ENCODE measurements at places on chromosomes 12 and 14. TPM values are rescaled to one million over a fixed set of nuclear protein-coding genes. Genes with fewer than 3 reads are reported as not detected.

DNA sequence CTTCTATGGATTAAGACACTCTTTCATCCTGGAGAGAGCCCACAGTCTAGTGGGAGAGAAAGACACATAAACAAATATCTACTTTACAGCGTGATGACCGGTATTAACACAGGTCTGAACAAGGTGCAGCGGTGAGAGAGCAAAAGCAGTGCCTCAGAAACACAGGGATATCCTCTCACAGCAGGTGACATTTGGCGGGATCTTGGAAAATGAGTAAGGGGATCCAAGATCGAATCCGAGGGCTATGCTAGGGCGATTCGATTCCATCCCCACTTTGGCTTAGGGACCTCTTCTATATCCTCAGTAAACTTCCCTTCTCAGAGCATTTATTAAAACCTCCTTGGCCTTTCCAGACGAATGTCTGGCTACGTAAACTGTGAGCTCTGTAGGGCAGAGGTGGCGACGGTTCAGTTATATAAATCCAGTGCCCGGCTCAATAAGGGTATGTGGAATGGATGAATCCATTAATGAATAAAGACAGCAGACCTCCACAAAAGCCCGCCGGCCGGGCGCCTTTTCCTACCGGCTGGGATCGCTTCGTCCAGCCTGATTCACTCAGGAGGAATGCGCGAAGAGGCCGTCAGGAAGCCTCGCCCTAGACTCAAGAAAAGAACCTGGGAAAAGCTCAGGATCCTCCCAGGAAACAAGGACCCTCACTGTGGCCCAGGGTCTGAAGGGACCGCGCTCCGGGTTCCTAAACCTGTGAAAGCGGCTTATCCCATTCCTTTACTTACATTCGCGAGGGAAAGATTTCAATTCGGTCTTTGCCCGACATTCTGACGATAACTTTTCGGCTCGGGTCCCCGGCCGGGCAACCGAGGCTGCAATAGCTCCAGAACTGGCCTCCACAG lies 455 bp downstream of the ATP6V1D start:
- H3K4me3 ChIP-seq = peak overlapping the region; percentile 99
- no peaks in the 10 kb centered on the region for H3K27me3 ChIP-seq
- no peak for DNase-seq
- H3K4me1 ChIP-seq = peaks cover 60% of the 10 kb centered on the region
- H3K27ac ChIP-seq = peak overlapping the region; percentile 93

DNA sequence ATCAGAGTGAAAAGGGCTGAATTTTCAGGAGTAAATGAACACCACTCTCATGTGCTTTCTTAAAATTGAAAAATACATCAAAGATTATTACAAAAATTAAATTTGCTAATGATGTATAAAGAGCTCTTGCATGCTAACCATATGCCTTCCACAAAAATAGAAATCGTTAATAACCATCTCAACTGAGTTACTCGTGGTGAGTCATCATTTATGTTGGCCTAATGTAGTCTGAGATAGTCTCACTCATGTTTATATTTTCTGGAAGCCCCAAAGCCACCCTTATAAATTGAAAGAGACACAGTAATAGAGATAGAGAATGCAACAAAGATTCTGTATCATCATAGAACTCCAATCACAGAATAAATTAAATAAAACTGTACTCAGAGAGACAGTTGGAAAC lies 131.2 kb downstream of the KCNH5 start:
- no peaks in the 10 kb centered on the region for H3K36me3 ChIP-seq
- H3K27ac ChIP-seq = no peak overlapping the region
- no peaks in the 10 kb centered on the region for H3K27me3 ChIP-seq
- DNase-seq = no peak
- no peak overlapping the region for H3K4me3 ChIP-seq

DNA sequence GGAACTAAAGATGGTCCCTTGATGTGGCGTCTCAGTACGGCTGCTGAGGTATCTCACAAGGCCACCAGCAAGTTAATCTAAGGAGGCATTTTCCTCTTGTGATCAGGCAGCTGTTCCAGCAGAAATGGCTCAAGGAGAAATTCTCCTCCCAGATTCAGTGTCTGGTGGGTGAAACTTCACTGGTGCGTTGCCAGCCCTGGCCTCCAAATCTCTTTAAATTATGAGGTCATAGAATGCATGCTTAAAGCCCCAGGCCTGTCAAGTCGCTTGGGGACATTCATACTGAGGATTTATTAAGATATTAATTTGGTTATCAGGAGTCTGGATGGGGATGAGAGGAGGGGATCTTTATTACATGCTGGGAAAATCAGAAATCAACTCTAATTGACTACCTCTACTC lies 72.9 kb downstream of the PPP2R5C start:
- H3K27ac ChIP-seq = no peak overlapping the region
- H3K27me3 ChIP-seq = no peaks in the 10 kb centered on the region
- no peak overlapping the region for H3K4me3 ChIP-seq
- peaks cover 70% of the 10 kb centered on the region for H3K4me1 ChIP-seq
- H3K36me3 ChIP-seq = peaks cover 50% of the 10 kb centered on the region
- no peak for DNase-seq

The C14orf180 gene
- not detected for total RNA-seq

All from activated CD8-positive, alpha-beta memory T cell treated with anti-CD3 and anti-CD28 coated beads, Interleukin-2, amount 10 ng/mL, durations not matched to agents 7 days and 5 days (primary cell).